CD4-positive, CD25-positive, alpha-beta regulatory T cell (primary cell): ENCODE measurements at places on chromosomes 7 and 10.

GRCh38 chr7:11213266-11213665, 239.6 kb downstream of the PHF14 start:
- DNase-seq: no peak

DNA sequence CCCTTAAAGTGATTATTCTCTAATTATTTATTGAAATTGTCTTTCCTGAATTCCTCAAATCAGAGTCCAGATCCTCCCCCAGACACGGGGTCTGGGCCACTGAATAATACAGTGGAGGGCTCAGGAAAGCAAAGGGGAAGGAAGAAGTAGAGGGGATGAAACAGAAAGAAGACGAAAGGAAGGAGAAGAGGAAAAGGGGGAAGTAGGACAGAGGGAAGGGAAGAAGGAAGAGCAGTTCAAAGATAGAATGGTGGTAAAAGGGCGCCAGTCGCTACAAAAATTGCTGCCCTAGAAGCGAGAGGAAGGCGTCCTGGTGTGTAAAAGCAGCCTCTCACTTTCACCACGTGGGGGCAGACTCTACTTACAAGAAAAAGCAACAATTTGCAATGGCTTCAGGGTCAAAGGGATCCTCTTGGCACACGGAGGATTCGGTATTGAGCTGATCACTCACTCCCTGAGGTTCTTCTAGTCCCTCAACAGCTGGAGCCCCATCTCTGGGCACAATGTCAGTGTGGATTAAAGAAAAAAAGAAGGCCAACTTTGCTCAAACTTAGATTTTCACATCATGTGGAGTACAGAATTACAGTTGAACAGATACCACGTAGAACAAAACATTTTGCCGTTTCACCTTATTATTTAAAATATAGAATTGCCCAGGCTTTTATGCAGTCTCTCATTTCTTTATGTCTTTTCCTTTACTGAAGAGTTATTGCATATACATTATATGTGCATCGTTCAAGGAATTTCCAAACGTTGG, 31.4 kb upstream of the NPVF start:
- peak; percentile 82 for DNase-seq

- DNase-seq: no peak
These were observed 311.4 kb upstream of the LRGUK start for GRCh38 chr7:133815611-133816210.

- DNase-seq: no peak
These were observed 311.7 kb upstream of the NFE2L3 start for GRCh38 chr7:25840209-25840792.

DNA sequence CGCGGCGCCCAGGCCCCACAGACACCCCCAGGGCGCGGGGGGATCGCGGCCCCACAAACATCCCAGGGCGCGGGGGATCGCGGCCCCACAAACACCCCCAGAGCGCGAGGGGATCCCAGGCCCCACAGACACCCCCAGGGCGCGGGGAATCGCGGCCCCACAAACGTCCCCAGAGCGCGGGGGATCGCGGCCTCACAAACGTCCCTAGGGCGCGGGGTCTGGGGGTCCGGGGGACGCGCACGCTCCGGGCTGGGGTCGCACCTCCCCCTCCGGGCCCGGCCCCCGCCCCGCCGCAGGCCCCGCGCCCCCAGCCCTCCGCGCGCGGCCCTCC, 382 bp downstream of the DIP2C start:
- no peak for DNase-seq

GRCh38 chr10:33783078-33783477, 448.6 kb upstream of the NRP1 start:
- no peak for DNase-seq

- no peak for DNase-seq
These were observed 162.9 kb downstream of the MBL2 start for GRCh38 chr10:52609626-52610240.

DNA sequence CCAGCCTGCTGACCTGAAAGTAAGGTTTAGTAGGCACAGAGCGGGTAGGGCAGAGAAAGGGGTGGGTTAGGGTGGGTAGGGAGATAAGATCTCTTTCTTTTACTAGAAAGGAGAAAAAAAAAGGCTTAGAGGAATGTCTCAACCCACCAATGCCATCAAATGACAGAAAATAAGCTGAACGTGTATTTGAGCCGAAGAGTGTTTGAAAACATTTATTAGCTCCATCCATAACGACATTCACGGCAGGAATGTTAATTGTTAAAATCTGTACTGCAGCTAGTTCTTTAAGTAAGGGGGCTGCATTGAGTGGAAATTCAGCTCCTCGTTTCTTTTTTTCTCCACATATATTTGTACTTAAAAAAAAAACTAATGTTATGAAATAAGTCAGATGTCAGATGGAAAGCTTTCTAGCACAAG, 63.7 kb upstream of the ARID5B start:
- no peak for DNase-seq

DNA sequence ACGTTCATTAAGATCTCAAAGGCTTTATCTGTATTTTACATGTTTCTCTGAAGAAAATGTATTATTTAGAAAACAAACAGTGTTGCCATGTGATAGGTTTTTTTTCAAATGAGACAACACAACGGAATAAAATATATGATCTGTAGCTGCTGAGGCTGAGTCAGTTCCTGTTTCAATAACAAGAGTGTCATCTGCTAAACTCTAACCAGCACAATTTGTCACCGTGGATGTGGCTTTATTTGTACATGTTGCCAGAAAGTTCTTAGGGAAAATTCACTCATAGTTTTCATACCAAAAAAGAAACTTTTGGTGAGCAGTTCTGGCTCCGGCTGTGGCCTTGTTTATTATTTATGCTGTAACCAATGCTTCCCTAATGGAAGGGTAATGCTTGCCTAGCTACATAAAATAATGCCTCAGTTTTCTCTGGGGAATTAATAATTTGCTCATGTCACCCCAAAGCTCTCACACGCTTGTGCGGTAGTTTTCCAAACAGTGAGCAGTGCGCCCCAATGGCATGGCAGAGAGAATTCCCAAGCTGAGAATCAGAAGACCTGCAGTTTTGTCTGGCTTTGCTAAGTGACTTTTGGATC, 20.3 kb upstream of the KLF6 start:
- DNase-seq: peak; percentile 86

- no peak for DNase-seq
These were observed 82.9 kb upstream of the PDCD4 start for GRCh38 chr10:110788620-110789385.

- DNase-seq: no peak
These were observed 12.8 kb downstream of the CREB3L2 start for GRCh38 chr7:137989094-137989493.

DNA sequence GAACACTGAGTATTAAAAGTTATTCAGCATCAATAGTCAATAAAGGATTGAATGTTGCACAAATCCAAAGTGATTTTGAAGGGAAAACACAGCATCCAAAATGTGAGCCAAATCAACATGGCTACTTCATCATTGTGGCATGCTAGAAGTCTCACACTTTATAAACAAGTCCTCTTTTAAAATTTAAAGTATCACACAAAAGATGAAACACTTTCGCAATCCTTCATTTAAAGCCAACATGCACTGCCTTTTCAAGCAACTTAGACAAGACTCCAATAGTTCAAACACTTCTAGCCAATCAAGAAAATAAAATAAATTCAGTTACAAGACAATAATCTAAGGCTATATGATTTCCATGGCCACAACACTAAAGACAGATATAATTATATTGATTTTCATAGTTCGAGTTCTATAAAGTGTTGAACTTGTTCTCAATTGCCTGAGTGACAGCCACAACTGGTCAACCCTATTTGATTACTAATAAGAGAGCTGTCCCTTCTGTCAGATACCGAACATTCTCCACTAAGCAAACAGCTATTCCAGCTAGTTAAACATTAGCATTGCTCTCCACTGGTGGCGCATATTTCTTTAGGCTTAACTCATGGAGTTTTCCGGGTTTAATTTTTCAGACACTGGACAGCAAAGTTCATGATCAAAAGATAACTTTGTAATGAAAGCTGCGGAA, 8.3 kb downstream of the EBF3 start:
- no peak for DNase-seq
